ENCODE measurements at places on chromosomes 16 and 17.

- no peak for DNase-seq
Observed at GRCh38 chr17:28343491-28343932, 8.0 kb downstream of the TNFAIP1 start.

DNA sequence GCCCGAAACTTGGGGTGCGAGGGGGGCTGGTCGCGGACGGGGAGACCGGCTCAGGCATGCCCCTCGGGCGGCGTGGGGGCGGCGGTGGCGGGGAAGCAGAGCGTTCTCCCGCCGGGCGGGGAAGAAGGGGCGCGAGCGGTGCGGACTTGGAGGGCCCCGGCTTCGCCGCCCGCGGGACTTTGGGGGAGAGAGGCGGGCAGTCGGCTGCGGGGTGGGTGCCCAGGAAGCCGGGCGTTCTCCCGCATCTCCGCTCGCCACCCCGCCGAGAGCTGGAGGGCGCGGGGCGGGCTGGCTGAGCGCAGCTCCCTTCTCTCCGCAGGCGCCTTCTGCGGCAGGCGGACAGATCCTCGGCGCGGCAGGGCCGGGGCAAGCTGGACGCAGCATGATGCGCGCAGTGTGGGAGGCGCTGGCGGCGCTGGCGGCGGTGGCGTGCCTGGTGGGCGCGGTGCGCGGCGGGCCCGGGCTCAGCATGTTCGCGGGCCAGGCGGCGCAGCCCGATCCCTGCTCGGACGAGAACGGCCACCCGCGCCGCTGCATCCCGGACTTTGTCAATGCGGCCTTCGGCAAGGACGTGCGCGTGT lies 772 bp downstream of the NTN1 start:
- no peak for DNase-seq

GRCh38 chr17:4834681-4835020 lies 1.5 kb downstream of the MINK1 start:
- no peak for DNase-seq

DNA sequence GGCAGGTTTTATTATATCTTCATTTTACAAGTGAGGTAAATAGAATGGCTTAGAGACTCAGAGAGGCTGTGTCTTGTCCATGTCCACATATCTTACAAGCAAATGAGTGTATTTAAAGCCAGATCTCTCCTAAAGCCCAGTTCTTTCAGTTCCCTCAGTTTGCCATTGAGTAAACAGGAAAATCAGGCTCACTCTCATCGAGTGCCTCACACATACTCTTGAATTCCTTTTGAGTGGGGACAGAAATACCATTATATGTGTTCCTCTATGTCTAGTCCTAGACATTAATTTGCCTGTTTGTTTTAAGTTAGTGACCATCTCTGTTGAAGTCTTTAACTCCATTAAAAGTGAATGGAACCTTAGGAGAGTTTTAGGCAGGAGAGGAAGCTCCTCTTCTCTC lies 40.1 kb downstream of the BPTF start:
- no peak for DNase-seq

DNA sequence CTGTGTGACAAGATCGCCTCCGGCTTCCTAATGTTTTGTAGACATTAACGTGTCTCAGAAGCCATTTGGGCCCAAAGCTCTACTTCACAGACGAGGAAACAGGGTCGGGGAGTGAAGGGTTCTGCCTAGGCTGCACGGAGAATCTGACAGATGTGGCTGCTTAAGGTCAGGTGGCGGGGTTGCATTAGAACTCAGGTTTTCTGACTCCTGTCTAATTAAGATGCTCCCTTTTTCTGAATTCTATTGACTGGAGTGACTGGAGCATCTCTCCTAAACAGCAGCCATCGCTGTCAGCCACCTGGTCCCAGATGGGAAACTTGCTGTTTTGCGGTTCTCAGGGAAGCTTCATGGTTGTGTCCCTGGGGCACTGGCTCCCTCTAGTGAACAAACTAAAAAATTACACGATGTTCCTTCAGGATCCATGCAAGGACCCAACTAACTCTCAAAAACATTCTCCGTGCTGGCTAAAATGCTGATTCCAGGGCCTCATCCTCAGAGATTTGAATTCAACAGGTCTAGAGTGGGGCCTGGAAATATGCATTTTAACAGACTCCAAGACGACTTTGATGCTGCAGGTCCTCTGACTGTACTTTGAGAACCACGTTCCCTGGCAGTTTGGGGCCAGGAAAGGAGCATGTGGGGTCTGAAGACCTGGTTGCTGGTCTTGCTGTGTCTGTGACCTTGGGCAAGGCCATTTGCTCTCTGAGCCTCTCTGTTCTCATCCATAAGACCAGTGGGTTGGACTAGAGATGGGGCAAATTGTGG lies 117.4 kb downstream of the IRF8 start:
- DNase-seq, result peak; percentile 42

DNA sequence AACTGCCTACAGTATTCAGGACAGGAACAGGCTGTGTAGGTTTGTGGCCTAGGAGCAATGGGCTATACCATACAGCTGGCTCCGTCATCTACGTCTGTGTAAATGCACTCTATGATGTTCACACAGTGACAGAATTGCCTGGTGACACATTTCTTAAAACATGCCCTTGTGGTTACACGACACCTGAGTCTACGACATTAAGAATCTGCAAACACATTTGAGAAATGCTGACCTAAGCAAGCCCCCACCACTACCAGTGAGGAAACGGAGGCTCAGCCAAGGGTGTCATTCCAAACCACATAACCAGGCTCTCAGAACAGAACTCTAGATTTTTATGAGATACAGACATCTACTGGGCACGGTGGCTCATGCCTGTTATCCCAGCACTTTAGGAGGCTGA lies 23.5 kb downstream of the USP36 start:
- peak; percentile 78 for DNase-seq

- peak; percentile 8 for DNase-seq
Observed at GRCh38 chr17:20852239-20852989, 190.4 kb downstream of the USP22 start.

GRCh38 chr17:610276-610675 lies 104.4 kb downstream of the VPS53 start:
- DNase-seq, result no peak

DNA sequence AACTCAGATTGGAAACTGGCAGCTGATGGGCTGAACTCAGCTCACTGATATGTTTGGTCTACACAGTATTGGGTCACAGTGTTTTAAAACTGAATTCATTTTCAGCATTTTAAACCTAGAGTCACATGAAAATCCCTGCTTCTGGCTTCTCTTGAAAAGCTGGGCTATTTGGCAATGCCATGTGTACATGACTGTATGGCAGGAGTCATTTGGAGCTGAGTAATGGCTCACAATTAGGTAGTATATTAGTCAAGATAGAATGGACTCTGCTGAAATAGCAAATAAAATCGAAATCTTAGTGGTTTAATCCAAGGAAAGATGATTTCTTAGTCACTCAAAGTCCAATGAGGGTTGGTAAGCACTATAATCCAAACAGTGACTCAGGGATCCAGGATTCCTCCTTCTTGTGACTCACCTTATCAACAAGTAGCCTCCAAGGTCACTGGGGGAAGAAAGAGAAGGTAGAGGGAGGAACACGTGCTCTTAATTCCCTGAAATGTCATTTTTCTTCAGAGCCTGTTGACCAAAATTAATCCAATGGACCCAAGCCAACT lies 13.9 kb upstream of the PMP22 start:
- DNase-seq, result no peak

GRCh38 chr16:83231729-83232128 lies 576.0 kb upstream of the HSBP1 start:
- no peak for DNase-seq

- no peak for DNase-seq
Observed at GRCh38 chr17:43543771-43544575, 2.2 kb downstream of the ETV4 start.

- DNase-seq, result no peak
Observed at GRCh38 chr17:18229771-18230170, 4.3 kb downstream of the LLGL1 start.

GRCh38 chr17:20997711-20998570 lies 44.9 kb downstream of the USP22 start:
- DNase-seq, result no peak

- DNase-seq, result no peak
Observed at GRCh38 chr17:978103-979093, 1.2 kb downstream of the NXN start.

DNA sequence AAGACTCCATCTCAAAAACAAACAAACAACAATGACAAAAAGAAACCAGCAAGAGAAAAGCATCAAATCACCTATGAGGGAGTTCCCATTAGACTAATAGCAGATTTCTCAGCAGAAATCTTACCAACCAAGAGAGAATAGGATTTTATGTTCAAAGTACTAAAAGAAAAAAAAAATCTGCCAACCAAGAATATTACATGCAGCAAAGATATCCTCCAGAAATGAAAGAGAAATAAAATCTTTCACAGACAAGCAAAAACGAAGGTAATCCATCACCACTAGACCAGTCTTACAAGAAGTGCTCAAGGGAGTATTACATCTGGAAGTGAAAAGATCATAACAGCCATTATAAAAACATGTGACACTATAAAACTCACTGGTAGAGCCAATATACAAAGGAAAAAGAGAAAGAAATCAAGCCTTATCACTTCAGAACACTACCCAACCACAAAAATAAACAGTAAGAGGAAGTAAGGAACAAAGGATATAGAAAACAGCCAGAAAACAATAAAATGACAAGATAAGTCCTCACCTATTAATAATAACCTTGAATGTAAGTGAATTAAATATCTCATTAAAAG lies 66.3 kb downstream of the STX8 start:
- no peak for DNase-seq

DNA sequence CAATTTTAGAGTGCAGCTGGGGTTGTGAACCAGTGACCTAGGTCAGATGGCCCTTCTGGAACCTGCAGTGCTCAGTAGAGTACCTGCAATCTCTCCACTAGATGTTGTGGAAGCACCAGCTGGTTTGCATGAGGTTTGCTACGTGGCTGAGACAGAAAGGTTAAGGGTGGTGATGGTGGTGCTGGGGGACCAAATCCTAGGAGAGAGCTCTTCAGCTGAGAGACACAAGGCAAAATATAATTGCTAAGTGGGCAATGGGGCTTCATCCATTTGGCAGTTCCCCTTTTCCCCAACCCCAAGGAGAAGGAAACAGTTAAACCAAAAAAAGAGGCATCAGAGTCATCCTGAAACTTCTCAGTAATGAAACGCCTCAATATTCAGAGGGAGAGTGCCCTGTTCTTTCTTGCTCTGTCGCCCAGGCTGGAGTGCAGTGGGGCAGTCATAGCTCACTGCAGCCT lies 13.9 kb downstream of the ITPRIPL2 start:
- no peak for DNase-seq

GRCh38 chr17:2755891-2756724 lies 6.7 kb upstream of the CCDC92B start:
- DNase-seq, result no peak

- no peak for DNase-seq
Observed at GRCh38 chr17:31888124-31888523, 13.4 kb downstream of the UTP6 start.

DNA sequence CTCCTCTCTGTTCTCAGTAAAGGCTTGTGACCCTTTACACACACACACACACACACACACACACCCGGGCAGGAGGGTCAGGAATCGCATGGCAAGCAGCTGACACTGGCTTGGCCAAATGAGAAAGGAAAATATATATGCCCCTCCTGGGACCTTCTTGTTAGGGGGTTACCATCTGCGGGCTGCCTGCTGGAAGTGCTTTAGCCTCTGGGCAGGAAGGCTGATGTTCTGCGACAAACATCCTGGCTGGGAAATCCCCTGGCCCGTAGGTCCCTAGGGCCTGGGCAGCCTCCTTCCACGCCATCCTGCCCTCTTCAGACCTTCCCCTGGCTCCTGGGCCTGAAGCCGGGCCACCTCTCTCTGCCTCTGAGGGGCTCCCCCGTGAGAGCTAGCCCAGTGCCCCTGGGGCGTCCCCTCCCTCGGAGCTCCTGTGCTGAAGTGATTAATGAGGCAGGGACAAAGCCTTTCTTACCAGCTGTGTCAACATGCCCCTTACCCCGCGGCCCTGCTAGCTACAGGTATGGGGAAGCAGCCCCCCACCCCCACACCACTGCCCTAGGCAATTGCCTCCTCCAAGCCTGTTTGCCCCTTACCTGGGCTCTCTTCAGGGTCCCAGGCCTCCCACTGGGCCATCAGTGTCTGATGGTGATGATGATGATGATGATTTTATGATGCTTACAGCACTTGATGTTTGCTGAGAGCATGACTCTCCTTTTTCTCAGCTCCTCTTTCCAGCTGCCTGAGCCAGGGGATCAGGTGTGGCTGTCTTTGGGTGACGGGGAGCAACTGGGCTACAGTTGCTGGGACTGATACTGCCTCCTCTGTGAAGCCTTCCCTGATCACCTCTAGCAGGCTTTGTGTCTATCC lies 32.8 kb upstream of the ETV4 start:
- no peak for DNase-seq

GRCh38 chr16:85838381-85838780 lies 38.9 kb downstream of the COX4I1 start:
- DNase-seq, result no peak

GRCh38 chr17:78322327-78322857 lies 37.5 kb downstream of the SOCS3 start:
- no peak for DNase-seq

GRCh38 chr16:7137560-7138330 lies 194.9 kb upstream of the RBFOX1 start:
- DNase-seq, result no peak

DNA sequence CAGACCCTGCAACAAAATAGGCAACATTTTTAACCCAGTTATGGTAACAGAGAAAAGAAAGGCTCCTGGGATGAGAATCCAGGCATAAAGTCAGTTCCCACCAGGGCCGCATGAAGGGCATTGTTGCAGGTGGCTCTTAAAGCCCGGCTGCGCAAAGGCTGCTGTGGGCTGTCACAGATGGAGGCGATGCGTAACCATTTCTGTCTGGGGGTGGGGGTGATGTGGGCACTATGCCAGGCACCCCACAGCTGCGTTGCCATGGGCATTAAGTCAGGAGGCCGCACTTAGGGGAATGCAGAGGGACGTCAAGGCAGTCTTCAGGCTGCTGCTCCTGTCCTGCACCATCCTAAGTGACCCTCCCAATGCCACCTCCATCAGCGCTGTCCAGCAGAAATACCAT lies 228.4 kb downstream of the CPPED1 start:
- no peak for DNase-seq

GRCh38 chr17:61517843-61518606 lies 65.8 kb downstream of the TBX4 start:
- no peak for DNase-seq

GRCh38 chr17:38325221-38325851 lies 18.4 kb downstream of the GPR179 start:
- DNase-seq, result no peak

All from stimulated activated CD4-positive, alpha-beta T cell treated with anti-CD3 and anti-CD28 coated beads, Interleukin-1b, Interleukin-23, amount 100 ng/mL, for 48 hours (primary cell).